ENCODE measurements at places on chromosomes 13 and 19.

DNA sequence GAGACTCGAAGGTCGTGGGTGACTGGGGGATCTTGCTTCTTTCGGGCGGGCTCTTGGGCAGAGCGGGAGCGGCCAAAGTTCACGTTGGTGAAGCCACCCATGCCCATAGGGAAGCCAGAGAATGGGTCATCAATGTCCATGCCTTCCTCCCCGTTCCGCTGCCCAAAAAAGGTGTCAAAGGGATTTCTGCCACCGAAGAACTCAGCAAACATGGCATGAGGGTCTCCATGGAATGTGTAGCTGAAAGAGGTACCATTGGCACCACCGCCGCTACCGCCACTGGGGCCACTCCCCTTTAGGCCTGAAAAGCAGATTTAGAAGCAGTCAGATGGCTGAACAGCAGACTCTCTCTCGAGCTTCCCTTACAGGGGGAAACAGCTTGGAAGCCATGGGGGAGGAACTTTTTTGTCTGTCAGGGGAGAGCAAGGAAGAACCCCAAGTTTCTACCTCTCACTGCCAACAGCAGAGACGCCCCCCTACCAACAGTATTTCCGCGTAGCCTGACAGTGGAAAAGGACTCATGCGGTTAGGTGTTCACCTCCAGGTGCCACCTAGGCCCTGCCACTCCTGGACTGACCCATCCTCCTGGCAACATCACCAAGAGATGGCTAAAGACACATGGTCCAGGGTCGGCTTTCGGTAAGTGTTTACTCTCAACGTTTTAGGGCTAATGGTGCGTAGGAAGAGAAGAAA is 1.3 kb downstream of the DNAJB1 start:
- peak; percentile 61 for DNase-seq

- DNase-seq, result no peak
These were observed 994 bp downstream of the CCDC194 start for GRCh38 chr19:17393002-17393401.

GRCh38 chr13:66534561-66534960 is 695.6 kb downstream of the PCDH9 start:
- no peak for DNase-seq

DNA sequence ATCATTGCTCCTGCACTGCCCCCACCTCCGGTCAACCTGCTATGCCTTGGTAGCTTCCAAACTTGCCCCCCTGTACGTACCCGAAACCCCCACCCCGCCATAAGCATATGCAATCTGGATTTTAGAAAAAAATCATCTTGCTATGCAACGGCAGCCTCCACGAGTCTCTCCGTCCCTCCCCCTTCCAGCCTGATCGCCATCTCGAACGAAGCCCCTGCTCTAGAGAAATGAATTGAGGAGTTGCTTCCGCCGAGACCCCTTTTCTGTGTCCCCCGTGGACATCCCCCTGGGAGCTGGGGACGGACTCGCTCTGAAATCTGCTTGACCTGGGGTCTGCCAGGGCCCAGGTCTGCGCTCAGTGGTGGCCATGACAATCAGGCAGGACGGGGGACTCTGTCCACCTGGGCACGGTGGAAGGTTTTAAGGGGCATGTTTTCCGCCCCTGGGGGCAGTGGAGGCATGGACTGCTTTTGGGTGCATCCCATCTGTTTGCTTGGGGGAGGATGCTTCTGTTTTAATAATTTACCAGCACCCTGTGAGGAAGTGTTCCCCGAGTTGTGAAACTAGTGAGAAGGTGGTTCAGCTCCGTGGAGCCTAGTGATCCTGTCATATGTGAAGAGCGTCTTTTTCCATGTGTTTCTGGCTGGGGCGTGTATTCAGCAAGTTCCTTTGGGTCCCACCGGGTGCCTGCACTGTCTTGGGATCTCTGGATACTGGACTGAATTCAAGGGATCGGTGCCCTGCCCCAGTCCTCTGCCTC is 1.0 kb downstream of the KDM4B start:
- DNase-seq, result peak; percentile 47

DNA sequence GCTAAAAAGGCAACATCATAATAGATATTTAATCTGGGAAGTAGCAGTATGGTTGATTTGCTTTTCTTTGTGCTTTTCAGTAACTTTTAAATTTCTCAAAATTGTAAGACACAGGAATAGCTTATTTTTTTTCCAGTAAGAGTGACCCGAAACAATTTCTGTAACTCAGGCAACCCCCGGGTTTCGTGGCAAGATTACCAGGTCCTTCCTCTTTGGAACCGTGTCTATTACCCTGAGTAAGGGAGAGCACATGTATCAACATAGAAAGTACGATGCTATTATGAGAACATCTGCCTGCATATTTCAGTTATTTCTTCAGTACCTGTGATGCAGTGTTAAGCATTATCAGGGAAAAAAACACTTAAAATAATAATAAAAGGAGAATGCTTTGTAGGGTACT is 64.1 kb downstream of the DOCK9 start:
- DNase-seq, result no peak

- no peak for DNase-seq
These were observed 12.7 kb upstream of the HNRNPL start for GRCh38 chr19:38862321-38863059.

- no peak for DNase-seq
These were observed 17.6 kb downstream of the ZNF121 start for GRCh38 chr19:9566729-9567128.

GRCh38 chr13:97574926-97575325 is 141.0 kb downstream of the RAP2A start:
- DNase-seq, result no peak

- no peak for DNase-seq
These were observed 176.9 kb downstream of the TBC1D4 start for GRCh38 chr13:75305059-75305458.

DNA sequence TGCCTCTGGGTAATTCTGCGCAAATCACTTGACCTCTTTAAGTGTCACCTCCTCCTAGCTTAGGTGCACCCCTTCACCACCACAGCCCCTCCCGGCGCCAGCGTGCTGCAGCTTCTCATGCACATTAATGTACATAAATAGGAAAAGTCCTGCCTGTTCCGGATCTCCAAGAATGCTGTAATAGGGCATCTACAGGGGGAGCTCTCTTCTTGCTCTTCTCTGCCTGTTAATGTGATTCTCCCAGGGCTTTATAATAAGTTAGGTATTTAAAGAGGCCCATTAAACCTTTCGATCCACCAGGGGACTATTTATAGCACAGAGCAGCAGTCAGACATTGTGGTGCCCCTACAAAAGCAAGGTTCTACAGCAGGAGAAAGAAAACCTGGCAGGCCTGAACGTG is 35.3 kb downstream of the SOX1 start:
- DNase-seq, result no peak
